Activated naive CD4-positive, alpha-beta T cell treated with anti-CD3 and anti-CD28 coated beads for 36 hours (primary cell): ENCODE measurements at places on chromosomes 1 and 21. TPM values are rescaled to one million over a fixed set of nuclear protein-coding genes. Genes with fewer than 3 reads are reported as not detected.

FCRL6 gene
- not detected for total RNA-seq

PGBD5 gene
- not detected for total RNA-seq

TNNT2 gene
- total RNA-seq = not detected

ATF6 gene
- total RNA-seq = 23.5 TPM

BARHL2 gene
- not detected for total RNA-seq

SPRR2A gene
- total RNA-seq = not detected

DNA sequence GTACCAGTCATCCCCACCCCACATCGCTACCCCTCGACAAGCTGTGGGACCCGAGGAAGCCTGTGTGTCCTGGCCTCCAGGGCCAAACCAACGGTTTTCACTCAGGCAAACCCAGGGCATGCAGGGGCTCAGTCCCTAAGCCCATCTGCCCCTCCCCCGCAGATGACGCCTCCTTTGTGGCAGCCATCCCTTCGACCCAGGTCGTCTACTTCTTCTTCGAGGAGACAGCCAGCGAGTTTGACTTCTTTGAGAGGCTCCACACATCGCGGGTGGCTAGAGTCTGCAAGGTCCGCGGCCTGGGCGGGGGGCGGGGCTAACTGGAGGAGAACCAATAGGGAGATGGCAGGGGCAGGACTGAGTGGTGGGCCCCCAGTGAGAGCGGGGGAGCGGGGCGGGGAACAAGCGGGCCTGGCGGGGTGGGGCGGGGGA is 7.4 kb downstream of the SEMA4A start:
- DNase-seq = peak; percentile 73

GRCh38 chr1:115710859-115711624 is 57.5 kb downstream of the CASQ2 start:
- no peak for DNase-seq

GRCh38 chr21:28074676-28075075 is 918.0 kb downstream of the LTN1 start:
- no peak for DNase-seq

- DNase-seq = no peak
Observed at GRCh38 chr1:17958704-17959103, 148.9 kb upstream of the IGSF21 start.

DNA sequence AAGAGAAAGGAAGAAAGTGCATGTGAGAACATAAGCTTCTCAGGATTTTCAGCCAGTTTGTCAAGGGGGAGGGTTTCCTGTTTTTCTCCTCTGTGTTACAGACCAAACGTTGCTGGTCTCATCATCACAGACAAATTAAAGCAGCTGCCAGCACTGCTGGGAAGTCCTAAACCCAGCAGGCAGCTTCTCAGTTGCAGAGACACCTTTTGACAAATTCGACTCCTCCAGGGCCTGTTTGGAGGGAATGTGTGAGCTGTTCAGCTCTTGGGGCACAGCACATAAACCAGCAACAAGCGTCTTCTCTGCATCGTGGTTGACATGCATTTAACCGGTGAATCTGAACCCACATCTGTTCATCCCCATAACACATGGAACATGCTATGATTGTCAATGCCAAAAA is 454.6 kb upstream of the RUNX1 start:
- DNase-seq = peak; percentile 55

DNA sequence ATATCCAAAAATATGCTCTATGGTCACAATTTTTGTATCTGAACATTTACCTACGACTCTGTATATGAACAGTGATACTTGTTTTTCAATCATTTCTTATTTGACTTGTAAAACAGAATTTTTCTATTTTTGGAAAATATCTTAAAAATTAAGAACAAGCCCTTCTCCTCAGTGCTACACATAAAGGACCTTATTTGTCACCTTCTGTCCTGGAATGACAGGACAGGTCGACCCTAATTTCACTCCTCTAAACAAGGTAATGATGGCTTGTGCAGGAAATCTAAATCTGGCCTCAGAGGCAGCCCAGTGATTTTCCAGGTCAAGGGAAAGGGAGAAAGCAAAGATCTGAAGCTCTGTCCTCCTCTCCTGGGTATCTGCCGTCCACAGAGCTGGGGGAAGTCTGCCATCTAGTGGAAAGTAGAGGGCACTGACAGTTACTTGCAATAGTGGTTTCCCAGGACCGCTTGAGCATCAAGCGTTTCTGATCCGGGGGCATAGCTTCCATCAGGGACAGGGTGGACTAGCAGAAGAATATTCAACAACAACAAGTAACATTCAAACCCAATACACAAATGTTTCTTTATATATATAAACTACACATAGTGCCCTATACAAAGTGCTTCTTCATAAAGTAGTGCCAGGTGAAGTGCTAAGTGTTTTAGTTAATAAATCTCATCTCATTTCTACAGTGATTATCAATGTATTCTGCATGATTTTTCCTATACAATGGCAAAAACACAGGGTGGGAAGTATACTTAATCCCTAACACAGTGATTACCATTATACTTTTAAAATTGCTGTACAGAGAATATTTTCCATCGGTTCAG is 74.6 kb downstream of the SLC25A24 start:
- DNase-seq = peak; percentile 80

GRCh38 chr1:229817936-229818335 is 191.9 kb downstream of the URB2 start:
- no peak for DNase-seq

DNA sequence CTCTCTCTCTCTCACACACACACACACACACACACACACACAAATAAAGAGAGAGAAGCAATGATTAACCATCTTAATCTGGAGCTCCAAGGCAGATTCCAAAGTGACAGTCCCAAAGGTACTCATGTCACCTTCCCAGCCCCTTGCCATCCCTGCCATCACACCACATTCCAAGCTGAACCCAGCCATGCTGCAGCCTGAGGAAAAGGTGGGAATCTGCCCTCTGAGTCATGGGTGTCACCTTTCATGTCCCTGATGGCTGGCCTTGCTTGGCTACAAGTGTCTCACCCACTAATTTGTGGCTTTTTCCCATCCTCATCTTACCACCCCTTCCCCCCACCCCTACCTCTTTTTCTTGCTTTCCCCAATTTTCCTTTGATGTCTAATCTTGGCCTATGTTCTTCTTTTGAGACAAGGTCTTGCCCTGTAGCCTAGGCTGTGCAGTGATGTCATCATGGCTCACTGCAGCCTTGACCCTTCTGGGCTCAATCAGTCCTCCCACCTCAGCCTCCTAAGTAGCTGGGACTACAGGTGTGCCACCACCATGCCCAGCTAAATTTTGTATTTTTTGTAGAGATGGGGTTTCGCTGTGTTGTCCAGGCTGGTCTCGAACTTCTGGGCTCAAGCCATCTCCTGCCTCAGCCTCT is 3.2 kb downstream of the ANXA9 start:
- no peak for DNase-seq

- DNase-seq = peak; percentile 99
Observed at GRCh38 chr1:154973344-154974101, 958 bp upstream of the CKS1B start.

DNA sequence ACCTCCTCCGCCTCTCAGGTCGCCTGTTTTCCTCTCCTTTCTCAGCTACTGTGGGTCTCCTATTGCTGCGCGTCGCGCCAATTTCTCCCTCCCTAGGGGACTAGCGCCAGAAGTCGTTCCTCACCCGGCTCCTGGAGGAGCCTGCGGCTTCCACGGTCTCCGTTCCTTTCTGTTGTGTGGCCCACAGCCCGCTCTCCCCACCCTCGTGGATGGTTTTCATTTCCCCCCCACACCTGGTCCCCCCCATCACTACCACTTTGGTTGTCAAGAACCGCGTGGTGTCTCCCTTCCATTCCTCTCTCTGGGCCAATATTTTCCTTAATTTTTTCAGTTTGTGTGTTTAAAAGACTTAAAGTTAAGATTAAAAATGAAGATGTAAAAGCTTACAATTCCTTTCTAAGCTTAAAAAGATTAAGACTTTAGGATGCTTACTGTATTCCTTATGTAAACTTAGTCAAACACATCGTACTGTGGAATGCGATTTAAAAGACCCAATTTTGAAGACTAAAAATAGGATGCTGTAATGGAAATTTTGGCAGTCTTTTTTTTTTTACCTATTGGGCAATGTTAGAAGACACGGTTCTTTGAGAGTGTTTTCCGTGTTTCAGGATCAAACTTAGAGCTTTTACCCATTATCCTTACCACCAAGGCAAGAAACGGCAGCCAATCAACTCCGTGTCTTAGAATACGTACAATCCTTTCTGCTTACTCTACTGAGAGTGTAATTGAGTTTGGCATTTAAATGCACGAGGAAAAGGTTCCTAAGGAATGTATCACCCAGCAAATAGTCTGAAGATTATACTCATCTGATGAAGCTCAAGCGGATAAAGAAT is 773 bp downstream of the CNST start:
- peak; percentile 47 for DNase-seq

DNA sequence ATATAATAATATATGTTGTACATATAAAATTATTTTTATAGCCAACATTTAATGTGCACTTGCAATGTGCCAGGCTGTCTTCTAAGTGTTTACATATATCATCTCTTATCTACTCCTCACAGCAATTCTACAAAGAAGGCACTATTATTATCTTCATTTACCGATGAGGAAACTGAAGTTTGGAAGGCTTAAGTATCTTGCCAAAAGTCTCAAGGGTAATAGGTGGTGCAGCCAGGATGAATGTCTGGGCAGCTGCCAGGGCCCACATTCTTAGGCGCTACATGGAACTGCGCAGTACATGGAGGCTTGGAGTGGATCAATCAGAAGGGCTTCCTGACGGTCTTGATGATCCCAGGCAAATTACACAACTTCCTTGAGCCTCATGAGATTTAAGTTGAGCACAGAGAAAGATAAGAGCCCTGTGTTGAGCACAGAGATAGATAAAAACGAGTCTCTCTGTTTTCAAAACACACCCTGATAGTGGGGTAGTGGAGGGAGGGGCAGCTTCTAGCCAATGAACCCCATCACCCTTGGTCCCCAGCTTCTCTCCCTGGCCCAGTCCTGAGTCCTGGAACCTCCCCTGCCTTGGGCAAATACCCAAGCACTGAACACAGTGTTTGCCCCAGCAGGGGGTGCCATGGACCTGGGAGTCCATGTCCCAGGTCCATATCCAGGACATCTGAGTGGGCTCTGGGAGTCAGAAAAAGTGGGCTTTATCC is 9.2 kb downstream of the POU3F1 start:
- DNase-seq = peak; percentile 38

DNA sequence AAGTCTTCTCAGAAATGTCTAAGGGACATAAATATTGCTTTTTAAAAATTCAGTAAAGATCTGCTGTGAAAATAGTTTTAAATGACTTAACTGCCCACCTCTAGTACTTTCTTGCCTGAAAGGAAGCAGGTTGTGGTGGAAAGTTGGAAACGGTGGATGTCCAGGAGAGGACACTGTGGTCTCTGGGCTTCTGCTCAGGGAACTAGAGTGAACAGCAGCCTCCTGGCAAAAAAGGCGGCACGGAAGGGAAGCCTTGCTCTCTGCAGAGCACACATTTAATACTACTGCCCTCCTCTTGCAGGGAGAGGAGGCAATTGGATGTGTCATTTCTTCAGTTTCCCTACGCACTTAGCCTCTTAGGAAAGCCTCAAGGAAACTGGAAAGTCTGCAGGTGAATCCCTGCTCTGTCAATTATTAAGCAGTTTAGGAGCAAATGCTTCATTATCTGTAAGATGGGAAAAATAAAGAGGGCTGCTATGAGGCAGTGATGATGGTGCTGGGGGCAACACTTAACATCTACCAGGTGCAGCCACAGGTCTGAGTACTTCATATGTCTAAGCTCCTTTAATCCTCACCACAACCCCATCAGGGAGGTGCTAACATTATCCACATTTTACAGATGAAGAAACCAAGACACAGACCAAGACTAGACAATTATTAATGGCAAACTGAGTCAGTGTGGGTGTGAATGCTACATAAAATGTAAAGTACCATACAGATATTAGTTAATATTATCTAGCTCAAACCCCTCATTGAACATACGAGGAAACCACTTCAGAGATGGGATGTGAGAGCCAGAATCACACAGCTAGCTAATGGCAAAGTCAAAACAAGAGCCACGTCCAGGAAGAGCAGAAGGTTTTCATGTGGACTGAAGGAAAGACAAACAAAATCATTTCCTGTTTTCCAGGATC is 108.9 kb upstream of the ADAR start:
- no peak for DNase-seq

- DNase-seq = no peak
Observed at GRCh38 chr1:17596186-17596585, 56.7 kb downstream of the ARHGEF10L start.

- no peak for DNase-seq
Observed at GRCh38 chr1:22717037-22717760, 6.6 kb downstream of the EPHB2 start.

- DNase-seq = no peak
Observed at GRCh38 chr1:33435096-33435820, 4.4 kb upstream of the PHC2 start.

DNA sequence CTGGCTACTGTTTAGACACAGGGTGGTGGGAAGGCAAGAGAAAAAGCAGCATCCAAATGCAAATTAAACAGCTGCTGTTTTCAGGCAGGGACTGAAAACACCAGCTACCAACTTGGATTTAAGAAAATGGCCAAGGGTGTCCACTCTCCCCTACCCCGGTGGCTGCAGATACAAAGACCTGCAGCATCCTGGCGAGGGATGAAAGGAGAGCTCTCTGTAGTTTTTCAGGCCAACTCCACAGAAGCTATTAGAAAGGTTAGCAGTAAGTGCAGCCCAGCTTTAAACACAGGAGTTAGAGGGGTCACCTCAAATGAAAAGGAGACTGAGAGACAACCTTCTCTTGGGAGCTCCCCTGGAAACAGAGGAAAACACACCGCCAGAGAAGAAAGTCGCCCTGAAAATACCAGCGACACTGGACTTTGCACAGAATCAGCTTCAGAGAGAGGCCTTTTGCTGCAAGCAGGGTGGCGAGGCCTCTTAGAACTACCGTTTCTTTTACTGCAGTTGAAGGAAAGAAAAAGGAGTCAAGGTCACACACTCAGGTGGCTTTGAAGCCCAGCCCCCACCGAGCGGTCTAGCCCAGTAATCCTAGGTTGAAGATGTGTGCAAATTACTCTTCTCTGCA is 74.4 kb upstream of the TIAM1 start:
- DNase-seq = no peak

DNA sequence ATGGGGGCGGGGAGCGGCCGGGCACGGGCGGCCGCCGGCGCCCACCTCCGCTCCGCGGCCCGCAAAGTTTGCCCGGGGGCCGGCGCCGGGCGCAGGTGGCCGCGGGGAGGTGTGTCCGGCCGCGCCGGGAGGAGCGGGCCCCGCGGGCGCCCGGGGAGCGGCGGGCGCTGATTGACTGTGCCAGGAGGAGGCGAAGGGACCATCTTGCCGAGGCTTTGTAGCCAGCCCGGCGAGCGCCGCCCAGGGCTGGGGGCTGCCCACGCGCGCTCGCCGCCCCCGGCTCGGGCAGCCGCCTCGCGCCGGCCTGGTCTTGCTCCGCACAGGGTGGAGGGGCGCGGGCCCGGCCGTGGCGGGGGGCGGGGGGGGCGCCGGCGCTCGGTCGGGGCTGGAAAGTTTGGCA is 432 bp downstream of the EPHB2 start:
- DNase-seq = no peak

- no peak for DNase-seq
Observed at GRCh38 chr1:87983841-87984240, 655.2 kb downstream of the LMO4 start.

- DNase-seq = peak; percentile 42
Observed at GRCh38 chr1:153670257-153670858, 435 bp downstream of the ILF2 start.
